ENCODE measurements at places on chromosomes 2 and 18.

- DNase-seq: no peak
Measured at GRCh38 chr2:237294460-237294859, 119.5 kb downstream of the COL6A3 start.

DNA sequence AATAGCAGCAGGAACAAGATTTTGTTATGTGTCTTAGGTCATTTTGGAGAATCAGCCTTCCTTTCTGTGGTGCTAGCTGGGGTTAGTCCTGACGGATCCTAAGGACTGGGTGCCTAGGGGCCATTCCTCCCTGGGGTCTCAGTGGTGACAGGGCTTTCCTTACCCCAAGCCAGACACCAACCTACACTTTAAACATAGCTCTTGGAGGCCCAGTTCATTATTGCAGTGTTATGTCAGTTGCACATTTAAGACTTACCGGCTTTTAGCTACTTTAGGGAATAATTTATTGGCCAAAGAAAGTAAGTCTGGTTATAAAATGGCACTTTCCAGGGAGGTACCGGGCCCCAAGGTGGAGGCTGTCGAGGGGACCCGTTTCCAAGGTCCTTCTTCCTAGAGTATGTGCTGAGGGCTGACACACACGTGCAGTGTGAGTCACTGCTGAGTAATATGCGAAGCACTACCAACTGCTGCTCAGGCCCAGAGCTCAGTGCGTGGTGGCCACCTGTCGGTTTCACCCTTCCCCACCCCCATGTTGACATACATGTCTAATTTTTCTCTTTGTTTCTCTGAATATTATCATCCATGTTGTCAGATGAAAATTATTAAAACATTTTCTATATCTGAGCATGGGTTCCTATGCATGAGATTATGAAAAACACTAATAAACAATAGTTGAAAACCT lies 37.0 kb upstream of the GRHL1 start:
- no peak for DNase-seq

DNA sequence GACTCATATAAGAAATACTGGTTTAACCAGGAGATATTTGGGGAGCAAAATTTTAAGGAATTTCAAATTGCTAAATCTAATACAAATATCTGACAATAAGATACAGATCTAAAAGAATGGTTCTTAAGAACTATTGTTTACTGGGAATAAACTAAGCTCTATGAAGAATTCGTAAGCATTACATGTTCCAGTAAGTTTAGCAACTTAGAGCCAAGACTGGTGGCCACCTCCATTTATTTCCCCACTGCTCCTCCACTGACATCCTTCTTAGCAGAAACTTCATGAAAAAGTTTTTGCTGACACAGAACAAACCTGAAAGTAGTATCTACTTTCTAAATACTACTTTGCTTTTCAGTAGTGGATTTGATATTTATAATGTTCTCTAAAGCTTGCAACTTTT lies 83.0 kb downstream of the ACSL3 start:
- no peak for DNase-seq

DNA sequence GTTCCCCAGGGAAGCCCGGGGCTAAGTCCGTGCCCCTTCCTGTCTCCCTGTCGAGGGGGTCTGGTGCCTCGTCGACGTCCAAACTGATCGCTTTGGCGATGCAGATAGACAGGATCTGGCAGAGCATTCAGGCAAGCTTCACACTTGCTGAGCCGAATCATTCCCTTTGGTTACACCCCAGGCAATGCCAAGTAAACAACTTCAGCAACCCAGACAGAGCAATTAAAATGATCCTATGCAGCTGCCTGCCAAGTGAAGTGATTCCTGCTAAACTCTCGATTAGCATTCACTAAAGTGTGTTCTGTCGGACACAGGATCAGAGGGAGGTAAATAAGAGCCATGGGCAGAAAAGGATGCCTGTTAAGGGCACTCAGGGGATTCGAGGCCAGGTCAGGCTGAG lies 108.2 kb upstream of the RAB12 start:
- no peak for DNase-seq

DNA sequence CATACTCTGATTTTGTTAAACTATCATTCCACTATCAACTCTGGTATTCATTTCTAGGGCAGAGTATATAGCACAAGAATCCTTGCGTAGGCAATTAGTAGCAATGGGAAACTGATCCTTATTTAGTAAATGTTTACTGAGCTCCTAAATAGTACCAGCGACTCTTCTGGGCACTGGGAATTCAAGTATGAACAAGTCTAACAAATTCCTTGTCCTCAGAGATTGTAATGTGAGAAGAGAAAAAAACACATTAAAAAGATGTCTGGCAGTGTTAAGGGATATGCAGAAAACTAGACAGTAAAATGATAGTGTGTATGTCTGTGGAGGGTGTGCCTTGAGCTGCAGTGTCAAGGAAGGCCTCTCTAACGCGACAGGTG lies 721 bp downstream of the METTL5 start:
- DNase-seq: no peak

Measured in activated naive CD8-positive, alpha-beta T cell treated with anti-CD3 and anti-CD28 coated beads, Interleukin-2, amount 10 ng/mL, durations not matched to agents 7 days and 5 days (primary cell).